ENCODE measurements at places on chromosomes 16 and 17.

- DNase-seq = no peak
These were observed 2.8 kb upstream of the PMFBP1 start for GRCh38 chr16:72174726-72175125.

- DNase-seq = no peak
These were observed 7.6 kb downstream of the HAGH start for GRCh38 chr16:1818873-1819525.

GRCh38 chr16:85990861-85991301 lies 91.9 kb downstream of the IRF8 start:
- DNase-seq = no peak

- DNase-seq = no peak
These were observed 251.8 kb downstream of the MAF start for GRCh38 chr16:79348521-79349306.

- DNase-seq = no peak
These were observed 7.5 kb downstream of the CTU2 start for GRCh38 chr16:88713568-88714419.

DNA sequence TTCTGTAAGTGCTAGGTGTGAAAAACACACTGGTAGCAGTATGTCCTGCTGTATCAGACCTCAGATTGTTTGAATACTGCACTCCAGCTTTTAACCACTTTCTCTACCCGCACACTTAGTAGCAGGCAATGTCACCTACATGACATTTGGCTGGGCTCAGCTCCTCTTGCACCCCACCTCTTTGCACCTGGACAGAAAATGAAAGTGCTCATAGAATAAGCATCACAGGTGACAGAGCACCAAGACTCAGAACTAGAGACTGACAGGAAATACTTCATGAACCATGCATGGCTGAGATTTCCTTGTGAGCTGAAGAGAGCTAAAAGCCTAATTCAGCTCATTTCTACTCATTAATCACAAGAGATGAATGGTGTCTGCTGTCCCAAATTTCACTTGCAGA lies 1014.2 kb upstream of the CDH8 start:
- DNase-seq = no peak

DNA sequence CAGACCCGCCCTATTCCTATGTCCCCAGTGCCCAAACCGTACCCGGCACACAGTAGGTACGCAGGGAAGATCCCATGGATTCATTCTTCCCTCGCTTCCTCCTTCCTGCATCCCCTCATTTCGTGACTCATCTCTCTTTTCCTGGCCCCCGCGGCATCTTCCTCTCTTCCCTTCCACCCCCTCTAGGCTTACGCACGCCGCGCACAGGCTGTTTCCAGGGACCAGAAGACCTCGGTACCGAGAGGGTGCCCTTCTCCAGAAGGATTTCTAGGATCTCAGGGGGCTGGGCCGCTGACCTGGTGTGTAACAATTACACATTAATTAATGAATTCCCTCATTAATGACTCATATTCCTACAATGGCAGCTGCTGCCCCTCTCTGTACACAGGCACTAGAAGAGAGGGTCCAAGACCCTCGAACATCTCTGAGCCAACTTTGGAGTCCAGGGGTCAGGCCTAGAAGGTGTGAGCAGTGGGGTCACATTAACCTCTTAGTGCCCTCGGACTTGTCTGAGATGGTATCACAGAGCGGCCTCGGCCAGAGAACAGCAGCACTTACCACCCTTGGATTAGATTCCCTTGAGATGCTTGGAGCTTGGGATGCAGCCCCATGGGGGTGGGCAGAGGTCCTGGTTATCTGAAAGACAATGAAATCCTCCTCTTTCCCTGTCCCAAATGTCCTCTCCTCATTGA lies 16.8 kb upstream of the PLLP start:
- no peak for DNase-seq

DNA sequence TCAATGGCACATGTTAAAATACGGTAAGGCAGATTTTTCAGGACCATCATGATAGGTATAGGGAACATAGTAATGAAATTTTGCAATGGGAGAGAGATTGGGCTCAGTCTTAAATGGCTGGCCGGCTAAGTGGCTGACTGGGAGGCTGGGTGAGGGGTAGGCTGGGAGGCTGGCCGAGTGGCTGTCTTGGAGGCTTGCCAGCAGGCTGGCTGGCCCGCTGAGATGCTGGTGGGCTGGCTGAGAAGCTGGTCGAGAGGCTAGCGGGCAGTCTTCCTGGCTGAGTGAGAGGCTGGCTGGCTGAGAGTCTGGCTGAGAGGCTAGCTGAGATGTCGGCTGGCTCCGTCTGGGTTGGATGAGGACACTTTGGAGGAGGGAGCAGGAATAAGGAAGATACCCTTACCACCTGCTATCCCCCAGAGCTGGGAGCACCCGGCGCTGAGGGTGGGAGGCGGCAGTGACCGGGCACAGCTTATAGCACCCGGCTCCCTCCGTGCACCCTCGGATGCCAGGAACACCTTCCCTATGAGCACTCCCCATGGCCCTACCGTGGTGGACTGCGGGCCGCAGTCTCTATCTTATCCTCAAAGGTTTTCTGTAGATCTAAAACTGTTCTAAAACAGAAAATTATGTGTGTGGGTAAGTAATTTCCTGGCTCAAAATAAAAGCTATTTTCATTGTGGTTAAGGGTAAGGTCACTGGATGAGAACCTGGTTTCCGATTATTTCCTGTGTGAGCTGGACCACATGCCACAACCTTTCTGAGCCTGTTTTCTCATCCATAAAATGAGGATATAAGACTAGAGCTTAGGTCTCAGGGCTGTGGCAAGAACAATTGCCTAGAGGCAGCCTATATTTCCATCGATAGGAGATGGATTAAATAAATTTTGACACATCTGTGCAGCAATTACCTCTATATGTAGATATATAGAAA lies 34.5 kb upstream of the TMC5 start:
- no peak for DNase-seq

- DNase-seq = no peak
These were observed 32.8 kb downstream of the DHX38 start for GRCh38 chr16:72126429-72126765.

DNA sequence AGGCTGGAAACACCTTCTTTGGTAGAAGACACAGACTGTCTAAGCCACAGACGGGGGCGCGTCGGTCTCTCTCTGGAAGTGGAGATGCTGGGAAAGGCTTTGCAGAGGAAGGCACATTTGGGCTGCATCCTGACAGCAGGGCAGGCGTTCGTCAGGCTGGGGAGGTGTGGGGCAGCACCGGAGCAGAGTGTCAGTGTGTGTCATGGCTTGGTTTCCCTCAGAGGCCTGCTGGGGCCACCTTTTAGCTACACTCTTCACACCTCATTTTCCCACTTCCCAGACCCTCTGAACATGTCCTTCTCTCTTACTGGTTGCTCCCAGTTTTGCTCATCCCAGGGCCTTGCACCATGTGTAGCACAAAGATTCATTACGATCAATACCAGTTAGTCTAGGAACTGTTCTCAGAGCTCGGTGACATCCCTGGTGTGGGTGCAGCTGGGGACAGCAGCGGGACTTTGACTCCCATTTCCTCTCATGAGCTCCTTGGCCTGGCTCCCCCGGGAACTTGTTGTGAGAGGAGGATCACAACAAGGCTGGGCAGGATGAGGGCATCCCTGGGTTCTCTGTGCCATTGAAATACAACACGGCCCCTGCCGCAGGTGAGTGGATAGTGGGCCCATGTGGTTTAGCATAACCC lies 33.1 kb downstream of the SMARCE1 start:
- DNase-seq = peak; percentile 43

GRCh38 chr17:82392209-82392920 lies 20.8 kb downstream of the UTS2R start:
- DNase-seq = no peak

DNA sequence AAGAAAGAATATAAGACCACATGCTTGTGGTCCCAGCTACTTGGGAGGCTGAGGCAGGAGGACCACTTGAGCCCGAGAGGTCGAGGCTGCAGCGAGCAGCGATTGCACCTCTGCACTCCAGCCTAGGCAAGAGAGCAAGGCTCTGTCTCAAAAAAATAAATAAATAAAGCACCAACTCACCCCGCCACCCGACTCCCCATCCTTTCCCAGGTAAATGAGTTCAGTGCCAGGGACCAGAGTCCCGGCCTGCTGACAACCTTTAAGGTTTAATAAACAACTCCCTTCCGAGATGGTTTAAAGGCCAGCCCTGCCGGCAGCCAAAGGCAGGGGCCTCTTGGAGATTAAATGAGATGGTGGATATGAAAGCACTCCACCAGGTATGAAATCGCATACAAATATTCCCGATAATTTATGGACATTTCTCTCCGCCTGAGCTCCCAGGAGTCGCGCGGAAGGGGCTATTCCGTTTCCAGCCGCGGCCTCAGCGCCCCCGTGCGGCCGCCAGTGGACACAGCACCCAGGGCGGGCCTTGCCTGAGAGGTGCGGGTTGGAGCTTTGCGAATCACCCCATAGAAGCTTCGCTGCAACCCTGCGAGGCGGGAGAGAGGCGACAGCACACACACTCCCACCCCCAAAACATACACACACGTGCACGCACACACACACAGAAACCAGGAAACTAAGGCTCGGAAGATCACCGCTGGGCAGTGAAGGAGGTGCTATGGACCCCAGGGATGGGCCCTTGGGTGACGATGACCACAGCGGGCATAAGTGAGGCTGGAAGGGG lies 4.0 kb upstream of the RPL38 start:
- DNase-seq = peak; percentile 77

DNA sequence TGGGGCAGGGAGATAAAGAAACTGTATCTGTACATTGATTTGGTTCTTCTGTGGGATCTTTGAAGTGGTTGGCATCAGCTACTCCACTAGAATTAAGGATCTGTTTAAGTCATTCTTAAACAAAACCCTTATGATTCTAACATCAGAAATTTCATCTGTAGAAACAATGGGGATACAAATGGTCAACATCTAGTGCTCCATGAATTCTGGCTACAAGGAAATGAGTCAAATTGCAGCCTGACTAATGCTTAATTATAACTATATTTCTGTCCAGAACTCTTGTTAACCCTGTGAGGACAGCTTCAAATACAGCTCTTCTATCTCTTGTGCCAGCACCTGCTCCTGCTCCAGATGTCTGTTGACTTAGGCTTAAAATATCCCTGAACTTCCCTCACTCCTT lies 13.9 kb upstream of the GINS3 start:
- no peak for DNase-seq

- DNase-seq = peak; percentile 18
These were observed 29.3 kb downstream of the FOXK2 start for GRCh38 chr17:82548681-82549303.

GRCh38 chr16:84928679-84929420 lies 82.5 kb downstream of the ZDHHC7 start:
- DNase-seq = no peak

GRCh38 chr16:24074574-24074973 lies 181.6 kb upstream of the CACNG3 start:
- no peak for DNase-seq

DNA sequence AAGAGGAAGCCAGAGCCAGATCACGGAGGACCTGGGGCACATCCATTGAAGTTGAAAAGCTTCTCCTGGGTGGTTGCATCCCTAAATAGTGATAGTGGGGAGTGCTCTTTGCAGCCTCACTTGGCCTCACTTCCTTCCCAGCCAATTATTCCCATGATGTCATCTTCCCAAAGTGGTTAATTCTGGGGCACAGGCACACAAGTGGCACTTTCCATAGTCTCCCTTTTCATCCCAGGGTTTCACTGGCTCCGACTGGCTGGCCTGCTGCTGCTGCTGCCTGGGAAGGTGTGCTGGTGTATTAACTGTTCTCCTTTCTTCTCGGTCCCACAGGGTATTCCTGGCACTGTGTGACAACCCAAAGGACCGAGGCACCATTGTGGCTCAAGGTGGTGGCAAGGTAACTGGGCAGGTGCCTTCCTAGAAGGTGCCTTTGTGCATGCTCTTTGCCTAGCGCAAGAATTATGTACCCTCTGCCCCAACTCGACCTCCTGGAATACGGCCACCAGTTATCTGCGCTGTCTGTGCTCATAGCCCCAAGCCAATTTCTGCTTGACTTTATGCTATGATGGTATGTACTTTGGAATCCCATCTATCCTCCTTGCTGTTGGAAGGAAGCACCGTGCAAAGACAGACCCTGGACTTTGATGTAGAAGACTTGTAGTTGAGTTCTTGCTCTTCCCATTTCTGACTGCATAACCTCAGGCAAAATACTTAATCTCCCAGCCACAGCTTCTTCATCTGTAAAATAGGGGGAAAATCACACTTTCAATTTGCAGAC lies 18.4 kb downstream of the SLC35G3 start:
- DNase-seq = no peak

- DNase-seq = no peak
These were observed 6.5 kb downstream of the KATNIP start for GRCh38 chr16:27556471-27556870.

- DNase-seq = no peak
These were observed 8.8 kb downstream of the NDEL1 start for GRCh38 chr17:8444494-8444893.

DNA sequence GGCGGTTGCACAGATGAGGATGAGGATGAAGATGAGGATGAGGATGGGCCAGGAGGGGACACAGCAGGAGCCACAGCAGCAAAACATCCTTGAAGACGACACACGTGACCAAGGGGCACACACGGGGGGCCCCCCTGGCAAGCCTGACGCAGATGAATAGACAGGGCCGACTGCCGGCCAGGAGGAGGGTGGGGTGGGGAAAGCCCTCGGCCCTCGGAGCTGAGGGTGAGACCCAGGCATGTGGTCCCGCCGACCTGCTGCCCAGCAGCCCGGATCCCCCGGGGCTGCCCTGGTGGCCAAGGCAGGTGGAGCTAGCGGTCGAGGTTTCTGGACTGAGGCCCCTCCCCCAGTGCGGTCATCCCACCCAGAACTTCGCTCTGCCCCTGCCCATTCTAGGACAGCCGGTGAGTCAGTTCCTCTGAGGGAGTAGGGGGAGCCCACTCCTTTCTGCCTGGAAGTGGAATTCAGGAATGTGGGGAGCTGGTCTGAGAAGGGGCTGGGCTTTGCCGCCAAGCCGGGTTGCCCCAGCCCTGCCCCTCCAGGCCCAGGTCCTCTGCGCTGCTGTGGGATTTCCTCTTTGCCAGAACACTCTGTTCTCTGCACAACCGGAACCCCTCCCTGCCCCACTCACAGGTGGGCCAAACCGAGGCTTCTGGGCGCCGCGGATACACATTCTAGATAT lies 9.9 kb downstream of the CYGB start:
- peak; percentile 53 for DNase-seq

DNA sequence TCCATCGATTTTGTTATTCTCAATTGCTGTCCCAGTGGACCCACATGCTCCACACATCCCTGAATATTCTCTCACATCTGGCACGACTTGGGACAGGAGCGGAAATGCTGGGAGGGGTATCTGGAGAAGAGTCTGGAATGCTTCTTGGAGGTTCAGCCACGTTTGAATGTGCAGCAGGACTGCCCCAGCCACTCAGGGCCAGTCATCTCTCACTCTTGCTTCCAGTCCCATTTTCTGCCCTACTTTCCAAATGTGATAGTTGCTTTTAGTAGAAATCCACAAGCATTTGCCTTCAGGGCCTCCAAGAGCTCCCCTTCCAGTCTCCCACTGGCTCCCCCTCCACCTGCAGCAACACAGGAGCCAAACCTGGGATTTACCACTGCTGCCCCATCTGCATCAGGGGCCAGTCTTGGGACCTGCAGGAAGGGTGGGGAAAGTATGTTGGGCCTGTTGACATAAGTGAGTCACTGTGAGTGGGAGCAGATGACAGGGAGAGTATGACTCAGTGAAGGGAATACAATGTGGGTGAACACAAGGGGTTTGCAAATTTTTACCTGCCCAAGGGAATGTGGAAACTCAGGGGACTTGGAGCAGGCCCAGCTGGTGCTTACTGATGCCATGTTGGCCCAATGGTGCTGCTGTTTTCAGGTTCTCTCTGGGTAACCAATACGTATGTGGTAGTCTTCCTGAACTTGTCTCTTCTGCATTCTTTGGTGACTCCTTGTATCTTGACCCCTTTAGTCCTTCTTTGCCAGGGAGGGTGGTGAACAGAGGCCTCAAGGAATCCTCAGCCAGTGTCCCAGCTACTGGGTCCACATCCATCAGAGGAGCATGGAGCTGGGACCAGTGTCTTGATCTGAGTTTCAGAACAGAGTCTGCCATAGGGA lies 78.8 kb upstream of the CRHR1 start:
- peak; percentile 7 for DNase-seq
